ENCODE measurements at places on chromosomes 3 and 15. TPM values are rescaled to one million over a fixed set of nuclear protein-coding genes. Genes with fewer than 3 reads are reported as not detected.

RFT1 gene
- 18.6 TPM for total RNA-seq

MDFIC2 gene
- not detected for total RNA-seq

SPTSSB gene
- total RNA-seq = not detected

DNA sequence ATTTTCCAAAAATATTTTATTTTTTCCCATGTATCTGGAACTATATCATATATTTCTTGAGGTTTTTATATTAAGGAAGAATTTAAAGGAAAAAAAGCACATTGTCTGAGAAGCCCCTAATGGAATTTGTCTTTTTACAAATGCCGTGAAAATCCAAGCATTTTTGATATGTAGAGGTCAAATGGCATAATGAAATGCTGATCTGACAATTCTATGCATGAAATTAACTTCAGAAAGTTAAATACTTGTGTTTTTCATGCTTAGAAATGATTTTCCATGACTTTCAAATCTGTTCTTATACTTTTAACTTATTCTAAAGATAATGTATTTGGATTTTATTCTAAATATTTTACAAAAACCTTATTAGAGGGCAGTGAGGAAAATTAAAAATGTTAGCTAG is 119.2 kb downstream of the NR1I2 start:
- DNase-seq = no peak

DNA sequence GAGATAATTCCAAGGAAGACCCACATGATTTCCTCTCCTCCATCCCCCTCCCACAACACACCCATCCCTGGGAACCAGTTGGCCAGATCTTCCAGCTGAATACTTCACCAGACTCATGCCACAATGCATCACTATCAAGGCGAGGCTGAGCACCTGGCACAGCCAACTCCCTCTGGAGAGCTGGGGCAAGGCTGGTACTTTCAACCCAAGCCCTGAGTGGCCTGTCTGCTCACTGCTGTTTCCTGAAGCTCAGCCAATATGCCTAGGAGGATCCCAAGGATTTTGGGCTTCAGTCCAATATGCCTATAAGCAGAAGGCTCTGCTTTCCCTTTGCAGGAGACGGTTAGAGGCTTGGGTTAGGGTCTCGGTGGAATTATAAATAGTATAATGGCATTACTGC is 90.9 kb upstream of the NEO1 start:
- no peak for DNase-seq

GRCh38 chr3:11477407-11477911 is 166.3 kb downstream of the VGLL4 start:
- DNase-seq = peak; percentile 55

DNA sequence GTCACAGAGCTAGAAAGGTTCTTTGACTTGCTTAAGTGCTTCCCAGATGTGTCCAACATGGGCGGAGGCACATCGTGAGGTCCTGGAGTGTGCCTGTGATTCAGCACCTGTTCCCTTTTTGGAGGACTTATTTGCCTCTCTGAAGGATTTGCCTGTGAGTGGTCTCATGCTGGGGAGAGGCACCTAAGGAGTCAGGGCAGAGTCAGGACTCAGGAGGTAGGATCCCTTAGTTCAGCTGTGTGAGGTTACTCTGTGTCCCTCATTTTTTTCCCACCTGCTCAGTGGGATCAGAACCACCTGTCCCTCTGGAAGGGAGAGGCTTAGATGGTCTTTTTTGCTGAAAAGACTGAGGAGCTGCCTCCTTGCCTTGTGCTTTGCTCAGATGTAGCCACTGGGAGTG is 3.0 kb downstream of the ZNF589 start:
- DNase-seq = no peak

All from kidney epithelial cell (primary cell).